ENCODE measurements at places on chromosomes 11 and 22.

DNA sequence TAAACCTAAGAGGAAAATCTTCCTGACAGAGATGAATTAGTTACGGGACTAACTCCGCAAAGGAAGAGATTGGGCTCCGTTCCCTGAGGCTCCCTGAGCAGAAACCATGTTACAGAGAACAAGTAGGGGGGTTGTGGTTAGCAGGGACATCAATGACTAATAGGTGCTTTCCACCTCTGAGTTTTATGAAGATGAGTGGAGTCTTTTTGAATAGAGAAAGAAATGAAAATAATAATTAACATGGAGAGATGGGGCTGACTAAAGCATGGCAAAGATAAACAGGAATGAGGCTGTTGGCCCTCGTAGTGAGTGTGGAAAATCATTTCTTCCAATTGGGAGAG is 47.5 kb upstream of the PICALM start:
- no peak for DNase-seq

- no peak for DNase-seq
Observed at GRCh38 chr11:61683961-61684869, 4.0 kb downstream of the DAGLA start.

- DNase-seq, result no peak
Observed at GRCh38 chr11:79237091-79237490, 203.7 kb downstream of the TENM4 start.

DNA sequence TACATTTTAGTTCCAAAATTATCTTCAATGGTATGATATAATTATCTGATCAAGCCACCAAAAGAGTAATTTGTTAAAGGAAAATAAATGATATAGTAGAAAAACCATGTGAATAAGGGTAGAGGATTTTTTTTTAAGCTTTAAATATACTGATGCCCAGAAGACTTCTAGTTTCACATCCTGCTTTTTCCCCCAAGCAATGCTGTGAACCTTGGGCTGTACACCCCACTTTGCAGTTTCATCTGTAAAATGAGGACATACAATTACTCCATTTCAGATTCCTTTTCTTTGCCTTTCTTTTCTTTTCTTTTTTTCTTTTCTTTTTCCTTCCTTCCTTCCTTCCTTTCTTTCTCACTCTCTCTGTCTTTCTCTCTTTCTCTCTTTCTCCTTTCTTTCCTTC is 1125.4 kb downstream of the DLG2 start:
- no peak for DNase-seq

GRCh38 chr11:4643682-4644081 is at the start of gene OR51E1:
Gene OR51E1 (plus strand): TSS chr11:4643982. CDS start chr11:4652527, 8,545 bp downstream.
- DNase-seq, result no peak

- peak; percentile 33 for DNase-seq
Observed at GRCh38 chr11:110763249-110764011, 51.2 kb upstream of the ARHGAP20 start.

DNA sequence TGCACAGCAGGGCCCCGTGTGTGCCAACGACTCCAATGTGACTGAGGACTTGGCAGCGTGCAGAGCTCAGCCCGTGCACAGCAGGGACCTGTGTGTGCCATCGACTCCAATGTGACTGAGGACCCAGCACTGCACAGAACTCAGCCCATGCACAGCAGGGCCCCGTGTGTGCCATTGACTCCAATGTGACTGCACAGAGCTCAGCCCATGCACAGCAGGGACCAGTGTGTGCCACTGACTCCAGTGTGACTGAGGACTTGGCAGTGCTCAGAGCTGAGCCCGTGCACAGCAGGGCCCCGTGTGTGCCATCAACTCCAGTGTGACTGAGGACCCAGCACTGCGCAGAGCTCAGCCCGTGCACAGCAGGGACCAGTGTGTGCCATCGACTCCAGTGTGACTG is 347.8 kb upstream of the B3GAT1 start:
- no peak for DNase-seq

DNA sequence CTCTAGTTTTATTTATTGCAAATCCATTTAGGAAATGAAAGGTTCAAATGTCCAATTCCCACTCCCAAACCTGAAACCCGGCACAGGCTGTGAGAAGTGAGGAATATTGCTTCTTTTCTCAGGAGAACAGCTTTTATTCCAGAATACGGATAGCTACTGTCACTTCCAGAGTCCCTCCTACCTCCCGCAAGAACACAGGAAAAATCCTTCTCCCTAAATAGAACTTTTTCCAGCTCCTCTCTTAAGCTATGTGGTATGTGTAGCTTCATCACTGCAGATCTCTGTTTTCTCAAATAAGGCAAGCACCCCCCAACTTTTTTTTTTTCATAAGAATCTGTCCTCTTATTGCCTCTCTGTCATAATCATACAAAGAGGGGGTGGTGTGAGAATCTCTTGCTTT is 126.8 kb downstream of the LARGE1 start:
- no peak for DNase-seq

- no peak for DNase-seq
Observed at GRCh38 chr22:25410849-25411248, 153.6 kb upstream of the GRK3 start.

GRCh38 chr11:22584976-22585375 is 40.6 kb downstream of the FANCF start:
- no peak for DNase-seq

Measured in DMS79 (cell line).